Heart left ventricle (tissue), 16 donors: ENCODE measurements at places on chromosomes 5 and 9. TPM values are rescaled to one million over a fixed set of nuclear protein-coding genes. Genes with fewer than 3 reads are reported as not detected.

GABBR2 gene
- total RNA-seq, result 0.61 TPM

NR2F1 gene
- total RNA-seq, result not detected

SCGB3A1 gene
- total RNA-seq, result not detected

DDX4 gene
- total RNA-seq, result not detected

RNF224 gene
- not detected for total RNA-seq

NAIF1 gene
- total RNA-seq, result 6.2 TPM

TMEM171 gene
- total RNA-seq, result not detected

DNA sequence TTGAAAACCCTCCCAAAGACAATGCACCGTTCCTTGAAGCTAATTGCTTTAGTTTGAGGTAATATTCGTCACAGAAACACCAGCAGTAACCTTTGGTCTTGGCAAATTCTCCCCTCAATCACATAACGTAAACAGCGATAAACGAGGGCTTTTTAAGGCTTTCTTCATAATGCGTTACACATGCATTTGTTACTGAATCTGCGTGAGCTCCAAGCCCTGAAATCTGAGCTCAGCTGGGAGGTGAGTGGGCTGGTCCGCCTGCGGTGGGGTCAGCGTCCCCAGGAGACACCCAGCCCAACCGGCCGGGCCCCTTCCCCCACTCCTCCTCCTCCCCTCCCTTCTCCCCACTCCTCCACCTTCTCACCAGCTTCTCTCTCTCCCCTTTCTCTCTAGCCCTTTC lies 91.1 kb downstream of the BARX1 start:
- no peak overlapping the region for H3K4me3 ChIP-seq
- H3K4me1 ChIP-seq, result no peaks in the 10 kb centered on the region
- peaks cover 26% of the 10 kb centered on the region for H3K27me3 ChIP-seq
- H3K27ac ChIP-seq, result no peak overlapping the region
- DNase-seq, result no peak

DNA sequence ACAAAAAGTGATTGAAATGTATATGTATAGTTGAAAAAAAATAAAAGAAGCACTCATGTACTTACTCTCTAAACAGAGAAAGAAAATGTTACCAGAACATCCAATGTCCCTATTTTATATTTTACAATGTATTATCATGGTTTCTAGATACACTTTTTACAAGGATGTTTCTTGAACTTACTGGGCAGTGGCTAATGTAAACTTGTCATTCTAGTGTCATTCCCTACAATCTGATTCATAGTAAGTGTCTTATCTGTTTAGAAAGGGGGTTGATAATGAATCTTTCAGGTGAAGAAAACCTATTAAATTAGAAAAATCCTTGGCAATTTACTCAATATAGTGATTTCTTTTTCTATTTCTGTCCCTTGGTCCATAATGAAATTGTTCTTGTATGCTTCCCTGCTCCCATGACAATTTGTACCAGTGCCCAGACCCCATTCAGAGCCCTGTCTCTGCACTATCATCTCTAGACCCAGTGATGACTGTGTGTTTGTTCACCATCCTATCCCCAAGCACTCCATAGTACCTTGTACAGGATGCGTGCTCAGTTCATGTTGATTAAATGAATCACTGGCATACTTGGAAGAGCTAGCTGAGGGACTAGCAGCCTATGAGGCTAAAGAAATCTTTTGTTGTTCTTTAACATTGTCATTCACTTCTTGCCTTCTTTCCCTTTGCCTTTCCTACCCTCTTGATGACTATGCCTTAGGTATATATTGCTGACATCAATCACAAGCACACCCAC lies 101.2 kb downstream of the HMHB1 start:
- H3K4me1 ChIP-seq, result no peaks in the 10 kb centered on the region
- H3K27me3 ChIP-seq, result no peaks in the 10 kb centered on the region
- no peak overlapping the region for H3K27ac ChIP-seq
- DNase-seq, result no peak

DNA sequence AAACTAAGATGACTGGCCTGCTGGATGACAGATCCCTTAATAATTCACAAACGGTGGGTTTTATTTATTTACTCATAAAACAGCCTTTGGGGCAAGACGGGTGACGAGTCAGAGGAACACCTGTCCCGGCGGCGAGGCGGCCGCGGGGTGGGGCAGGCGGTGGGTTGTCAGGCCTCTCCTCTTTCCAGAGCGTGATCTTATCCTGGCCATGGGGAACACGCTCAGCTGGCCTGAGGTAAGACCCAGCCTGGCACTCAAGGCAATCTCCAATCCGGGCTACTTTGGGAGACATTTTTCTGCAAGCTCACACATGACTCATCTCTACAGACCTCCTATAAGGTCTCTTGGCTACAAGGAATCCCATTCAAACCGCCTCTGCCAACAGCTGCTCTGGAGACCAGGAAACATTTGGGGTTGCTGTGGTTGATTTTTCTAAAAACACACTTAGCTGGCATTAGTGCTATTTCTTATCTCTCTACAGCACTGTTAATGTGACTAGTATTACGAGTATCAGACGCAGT lies 6.3 kb downstream of the RAPGEF1 start:
- H3K36me3 ChIP-seq, result no peaks in the 10 kb centered on the region
- H3K27ac ChIP-seq, result peak overlapping the region; percentile 29
- H3K27me3 ChIP-seq, result no peaks in the 10 kb centered on the region
- no peak for DNase-seq

DNA sequence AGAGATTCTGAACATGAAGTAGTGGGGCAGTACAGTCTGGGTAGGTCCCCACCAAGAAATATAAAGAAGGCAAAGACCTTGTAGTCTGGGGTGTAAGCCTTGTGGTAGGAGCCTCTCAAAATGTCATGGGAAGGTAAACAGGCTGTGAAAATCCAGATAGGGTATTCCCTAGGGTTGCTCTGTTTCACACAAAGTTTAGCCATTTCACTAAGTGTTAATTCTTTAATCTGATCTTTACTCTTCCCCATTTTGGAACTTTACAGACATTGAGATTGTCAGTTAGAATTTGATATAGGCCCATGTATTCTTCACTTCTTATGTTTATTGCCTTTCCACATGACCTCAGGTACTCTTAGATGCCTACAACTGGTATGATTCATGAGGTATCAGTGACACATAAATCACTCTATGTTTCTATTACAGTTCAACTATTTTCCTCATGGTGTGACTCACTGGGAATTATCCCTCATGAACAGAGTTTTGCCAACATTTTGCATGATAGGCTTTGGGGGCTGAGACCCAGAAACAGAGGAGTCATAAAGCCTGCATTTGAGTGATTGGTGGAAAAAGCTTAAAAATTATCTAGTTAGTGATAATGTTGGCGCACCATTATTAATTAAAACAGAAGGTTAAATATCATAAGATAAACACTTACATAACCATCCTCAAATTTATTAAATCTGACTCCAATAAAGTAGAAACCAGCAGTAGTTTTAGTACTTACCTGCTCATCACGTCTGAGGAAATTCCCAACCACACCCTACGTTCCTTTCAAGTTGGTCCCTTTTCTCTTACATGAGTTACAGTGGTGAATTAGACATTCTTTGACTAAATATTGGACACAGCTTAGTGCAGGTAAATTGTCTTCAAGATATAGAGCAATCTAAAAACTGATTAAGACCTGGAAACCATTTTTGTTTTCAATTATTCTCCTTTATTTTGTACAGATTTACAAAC lies 399.8 kb upstream of the MEF2C start:
- H3K27me3 ChIP-seq, result no peaks in the 10 kb centered on the region
- no peak for DNase-seq
- H3K36me3 ChIP-seq, result no peaks in the 10 kb centered on the region
- H3K4me1 ChIP-seq, result no peaks in the 10 kb centered on the region
- no peak overlapping the region for H3K27ac ChIP-seq

DNA sequence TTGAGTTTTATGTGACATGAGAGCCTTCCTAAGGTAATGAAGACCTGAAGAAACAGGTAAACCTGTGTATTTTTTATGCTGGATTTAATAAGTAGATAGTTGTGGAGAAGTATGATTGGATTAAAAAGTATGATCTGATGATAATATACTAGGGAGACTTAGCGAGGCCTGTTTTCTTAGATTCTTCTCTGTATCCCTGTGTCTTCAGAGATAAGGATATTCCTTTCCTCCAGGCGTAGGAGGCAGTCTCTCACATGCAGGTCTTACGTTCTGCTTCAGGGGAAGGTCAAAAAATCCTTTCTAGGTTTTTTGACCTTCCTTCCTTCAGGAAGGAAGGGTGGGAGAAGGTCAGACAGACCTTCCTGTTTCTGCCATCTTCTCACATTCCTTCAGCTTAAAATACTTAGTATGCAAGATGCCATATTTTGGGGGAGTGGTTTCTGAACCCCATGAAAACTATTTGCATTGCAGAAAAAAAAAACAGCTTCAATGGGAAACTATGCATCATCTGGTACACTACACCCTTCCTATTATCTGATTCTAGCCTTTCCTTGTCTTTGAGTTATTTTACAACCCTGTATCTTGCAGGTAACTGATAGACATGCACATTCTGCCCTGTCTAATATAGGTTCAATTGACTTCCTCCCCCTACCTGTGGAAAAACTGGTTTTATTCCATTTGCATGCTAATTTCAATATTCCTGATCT lies 57.3 kb upstream of the ZNF608 start:
- H3K4me3 ChIP-seq, result no peak overlapping the region
- no peak overlapping the region for H3K27ac ChIP-seq
- H3K36me3 ChIP-seq, result no peaks in the 10 kb centered on the region
- no peaks in the 10 kb centered on the region for H3K4me1 ChIP-seq
- no peak for DNase-seq

- H3K27me3 ChIP-seq, result no peaks in the 10 kb centered on the region
- H3K4me1 ChIP-seq, result no peaks in the 10 kb centered on the region
- DNase-seq, result no peak
- H3K36me3 ChIP-seq, result no peaks in the 10 kb centered on the region
Measured at GRCh38 chr5:30997681-30998080, 195.8 kb upstream of the CDH6 start.
